ENCODE measurements at places on chromosomes 4 and X.

DNA sequence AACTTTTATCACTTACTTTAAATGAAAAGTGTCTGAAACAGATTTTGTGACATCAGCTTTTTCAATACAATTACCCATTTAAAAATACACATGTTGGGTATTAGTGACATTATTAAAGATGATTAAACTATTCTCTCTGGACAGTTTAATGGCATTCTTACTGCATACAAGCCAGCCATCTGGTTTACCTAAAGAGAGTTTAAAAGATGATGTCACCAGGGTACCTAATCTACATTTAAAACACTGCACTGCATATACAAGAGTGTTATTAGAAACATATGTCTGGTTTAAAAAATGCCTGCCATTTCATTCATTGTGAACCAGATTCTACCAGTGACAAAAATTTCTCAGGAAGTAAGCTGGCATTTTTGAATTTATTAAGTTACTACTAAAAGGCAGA is 919.1 kb downstream of the ADGRL3 start:
- DNase-seq: no peak

- no peak for DNase-seq
These were observed 74.4 kb downstream of the SEC24D start for GRCh38 chr4:118761397-118762016.

- peak; percentile 18 for DNase-seq
These were observed 12.7 kb downstream of the ART3 start for GRCh38 chr4:76087007-76087769.

GRCh38 chr4:112302320-112303274 is 5.4 kb downstream of the ALPK1 start:
- DNase-seq: no peak

DNA sequence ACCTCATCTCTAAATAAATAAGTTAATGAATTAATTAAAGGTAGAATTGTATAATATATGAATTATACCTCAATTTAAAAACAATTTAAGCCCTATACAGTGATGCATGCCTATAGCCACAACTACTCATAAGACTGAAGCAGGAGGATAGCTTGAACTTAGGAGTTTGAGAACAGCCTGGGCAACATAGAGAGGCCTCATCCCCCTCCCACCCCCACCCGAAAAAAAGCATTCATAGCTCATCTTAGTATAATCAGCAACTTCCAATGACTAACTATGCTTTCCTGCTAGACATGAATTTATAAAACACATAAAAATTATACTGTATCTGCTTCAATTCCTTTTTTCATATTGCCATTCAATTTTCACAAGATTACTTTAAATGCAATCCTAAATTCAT is 1.6 kb downstream of the LRBA start:
- DNase-seq: no peak

- no peak for DNase-seq
These were observed 207.8 kb downstream of the PTTG2 start for GRCh38 chr4:38167973-38168372.

GRCh38 chrX:47563801-47564315 is 2.9 kb downstream of the ARAF start:
- DNase-seq: no peak

DNA sequence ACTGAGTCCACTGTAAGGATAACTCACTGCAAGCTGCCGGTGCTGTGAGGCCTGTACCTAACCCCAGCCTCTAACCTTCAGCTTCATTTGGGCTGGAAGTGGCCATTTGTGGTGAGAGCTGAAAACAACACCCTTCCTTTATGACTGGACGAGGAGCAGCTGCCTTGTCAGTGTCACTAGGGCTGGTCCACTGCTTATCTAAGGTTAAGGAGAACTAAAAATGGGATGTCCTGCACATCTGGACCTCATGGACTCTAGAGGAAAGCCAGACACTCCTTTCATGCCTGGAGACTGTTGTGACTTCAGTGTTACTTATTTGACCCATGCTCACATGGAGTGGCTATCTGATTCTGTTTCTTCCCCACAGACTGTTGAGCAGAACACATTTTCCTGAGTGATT is 139.9 kb downstream of the ZNF518B start:
- DNase-seq: no peak

GRCh38 chr4:89379511-89380044 is 72.0 kb upstream of the GPRIN3 start:
- DNase-seq: no peak

- no peak for DNase-seq
These were observed at the start of gene HAND2 for GRCh38 chr4:173529477-173530325. Gene HAND2 (minus strand): TSS chr4:173530229. CDS start chr4:173529289, 940 bp downstream.

DNA sequence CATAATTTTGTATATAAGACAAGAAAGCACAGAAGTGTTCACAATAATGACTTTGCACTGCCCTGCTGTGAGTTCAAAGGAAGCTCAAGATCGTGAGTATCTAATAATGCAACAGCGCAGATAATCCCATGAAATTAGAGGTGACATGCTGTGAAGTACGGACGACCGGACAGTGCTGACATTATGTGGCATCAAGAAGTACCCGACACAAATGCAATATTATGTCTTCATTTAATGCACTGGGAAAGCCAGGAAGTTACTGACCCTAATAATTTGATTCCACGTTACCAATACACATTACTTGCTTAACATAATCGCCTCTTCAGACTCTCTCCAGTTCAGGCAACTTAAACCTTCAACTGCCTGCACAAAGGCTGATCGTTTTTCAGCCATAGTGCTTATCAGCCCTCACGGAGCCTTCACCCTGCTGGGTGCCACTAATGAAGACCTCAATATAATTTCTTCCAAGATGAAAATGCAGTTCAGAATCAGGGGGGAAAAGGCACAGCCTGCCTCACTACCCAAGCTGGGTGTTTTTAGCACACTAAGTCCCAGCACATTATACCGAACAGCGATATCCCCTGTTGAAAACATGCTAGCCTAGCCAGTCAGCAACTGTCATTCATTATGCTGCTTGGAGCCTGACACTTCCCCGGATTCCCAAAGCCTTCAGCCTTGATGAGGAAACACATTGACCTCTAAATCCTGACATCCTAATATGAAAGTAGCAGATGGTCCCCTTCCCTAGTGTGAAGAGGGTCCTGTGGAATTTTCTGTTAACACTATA is 56.1 kb downstream of the SLC7A11 start:
- no peak for DNase-seq

GRCh38 chr4:52051615-52052474 is 741 bp downstream of the SPATA18 start:
- DNase-seq: peak; percentile 18

- DNase-seq: peak; percentile 68
These were observed 52.4 kb upstream of the TMEM33 start for GRCh38 chr4:41882625-41883347.

DNA sequence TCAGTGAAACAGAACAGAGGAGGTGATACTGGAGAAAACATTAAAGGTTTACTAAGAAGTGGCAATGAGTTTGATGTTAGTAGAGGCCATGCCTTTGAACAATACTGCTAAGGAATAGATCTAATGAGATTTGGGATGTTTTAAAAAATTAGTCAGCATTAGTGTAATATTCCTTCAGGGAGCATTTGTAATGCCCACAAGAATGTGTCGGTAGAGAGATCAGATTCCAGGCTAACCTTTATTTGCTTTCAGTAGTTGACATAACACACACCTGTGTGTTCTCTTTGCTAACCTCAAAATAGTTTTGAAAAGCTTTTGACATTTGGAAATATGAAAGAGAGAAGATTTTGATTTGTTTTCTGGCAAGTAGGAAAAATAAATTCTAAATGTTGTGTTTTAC is 328.8 kb downstream of the BMPR1B start:
- DNase-seq: no peak

DNA sequence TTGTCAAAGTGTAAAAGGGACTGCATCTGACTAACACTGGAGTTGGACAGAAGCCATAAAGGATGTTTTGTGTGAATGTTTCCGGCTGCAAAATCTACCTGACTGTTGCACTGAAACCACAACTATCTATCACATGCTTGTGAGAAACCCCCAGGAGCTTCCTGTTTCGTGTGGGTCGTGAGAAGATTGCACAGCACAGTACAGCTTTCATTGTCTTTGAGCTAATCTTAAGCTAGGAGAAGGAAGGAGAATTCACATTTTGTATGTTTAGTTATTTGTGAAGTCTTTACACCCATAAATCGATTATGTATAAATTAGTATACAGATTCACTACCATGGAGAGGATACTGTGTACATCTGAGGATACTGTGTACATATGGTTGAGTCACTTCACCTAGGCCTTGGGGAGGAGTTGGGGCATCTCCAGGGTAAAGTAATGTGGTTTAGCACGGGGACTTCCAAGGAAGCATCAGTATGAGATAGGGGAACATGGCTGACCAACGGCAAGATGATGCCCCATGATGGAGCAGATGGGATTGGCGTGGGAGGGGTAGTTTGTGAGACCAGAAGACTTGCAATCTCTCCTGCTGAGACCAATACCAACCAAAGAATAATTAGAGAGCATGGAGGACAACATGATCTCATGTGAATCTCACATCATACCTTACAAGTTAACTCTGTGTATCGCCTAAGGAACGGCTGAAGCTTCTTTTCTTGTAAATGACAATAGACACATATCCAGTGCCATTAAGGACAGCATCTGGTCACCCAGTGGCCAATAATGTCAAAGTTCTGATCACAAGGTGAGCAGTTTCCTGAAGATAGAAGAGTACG is 43.1 kb upstream of the FAM9C start:
- DNase-seq: peak; percentile 65

DNA sequence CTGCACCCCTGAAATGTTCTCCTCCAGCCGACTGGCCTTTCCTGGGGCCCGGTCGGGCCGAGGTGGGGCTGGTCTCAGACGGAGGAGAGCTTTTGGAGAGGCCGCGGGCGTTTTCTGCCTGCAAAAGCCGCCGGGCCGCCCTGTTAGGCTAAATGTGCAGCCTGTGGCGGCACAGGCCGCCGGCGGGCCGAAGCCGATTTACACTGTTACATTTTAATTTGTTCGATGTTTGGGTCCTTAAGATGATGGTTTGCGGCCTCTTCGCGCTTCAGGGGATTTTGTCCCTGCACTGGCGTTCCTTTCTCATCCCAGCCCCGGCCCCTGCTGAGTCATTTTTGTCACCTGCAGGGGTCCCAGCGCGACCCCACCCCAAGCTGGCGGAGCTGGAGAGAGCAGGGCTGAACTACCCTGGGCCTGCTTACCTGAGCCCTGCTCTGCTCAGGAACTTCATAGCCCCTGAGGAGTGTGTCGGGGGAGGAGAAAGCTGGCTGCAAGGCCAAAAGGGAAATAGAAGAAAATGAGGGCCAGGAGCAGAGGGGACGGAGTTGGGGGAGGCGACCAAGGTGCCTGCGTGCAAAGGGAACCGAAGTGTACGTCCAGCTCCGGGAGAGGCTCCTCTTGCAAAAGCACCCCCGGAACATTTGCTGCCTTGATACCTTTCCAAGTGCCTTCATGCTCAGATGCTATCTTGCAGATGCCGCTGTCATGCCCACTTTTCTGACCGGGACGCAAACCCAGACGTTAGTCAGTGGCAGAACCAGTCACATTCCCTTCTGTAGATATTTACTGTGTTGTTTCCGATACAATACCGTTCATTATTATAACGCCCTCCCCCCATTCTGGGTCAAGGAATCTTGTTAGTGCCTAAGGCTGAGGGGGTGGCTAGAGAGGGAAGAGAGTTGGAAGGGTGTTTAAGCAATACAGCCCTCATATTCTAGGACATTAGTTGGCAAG is 977 bp upstream of the RBBP7 start:
- DNase-seq: peak; percentile 18

DNA sequence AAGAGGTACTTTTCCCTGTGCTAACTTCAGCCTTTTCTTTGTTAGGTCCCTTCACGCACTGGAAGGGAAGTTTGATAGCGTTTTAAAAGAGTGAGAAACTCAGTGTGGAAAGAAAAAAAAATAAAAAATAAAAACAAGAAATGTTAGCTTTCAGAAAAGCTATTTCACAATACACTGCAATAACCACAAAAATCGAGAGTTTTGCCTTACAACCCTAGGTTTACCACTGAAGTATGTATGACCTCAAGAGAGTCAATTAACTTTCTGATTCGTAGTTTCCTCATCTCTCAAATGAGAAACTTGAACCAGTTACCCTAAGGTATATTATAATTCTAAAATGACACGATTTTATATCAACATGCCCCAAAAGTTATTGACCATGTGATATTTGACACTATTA is 93.9 kb upstream of the JADE1 start:
- DNase-seq: no peak

DNA sequence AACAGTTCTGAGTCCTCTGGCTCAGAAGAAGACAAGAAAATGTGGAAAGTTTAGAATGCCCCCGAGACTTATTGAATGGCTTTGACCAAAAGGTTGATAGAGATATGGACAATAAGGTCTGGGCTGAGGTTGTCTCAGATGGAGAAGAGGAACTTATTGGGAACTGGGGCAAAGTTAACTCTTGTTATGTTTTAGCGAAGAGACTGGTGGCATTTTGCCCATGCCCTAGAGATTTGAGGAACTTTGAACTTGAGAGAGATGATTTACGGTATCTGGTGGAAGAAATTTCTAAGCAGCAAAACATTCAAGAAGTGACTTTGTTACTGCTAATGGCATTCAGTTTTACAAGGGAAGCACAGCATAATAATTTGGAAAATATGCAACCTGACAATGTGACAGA is 1549.3 kb upstream of the ADGRL3 start:
- DNase-seq: no peak

- DNase-seq: no peak
These were observed 9.8 kb upstream of the MSX1 start for GRCh38 chr4:4849524-4850193.

- DNase-seq: no peak
These were observed 51.2 kb downstream of the DCUN1D4 start for GRCh38 chr4:51894059-51894645.

GRCh38 chr4:57051524-57051923 is 58.7 kb downstream of the IGFBP7 start:
- DNase-seq: no peak

GRCh38 chr4:112633477-112634235 is 3.1 kb downstream of the ZGRF1 start:
- DNase-seq: no peak

DNA sequence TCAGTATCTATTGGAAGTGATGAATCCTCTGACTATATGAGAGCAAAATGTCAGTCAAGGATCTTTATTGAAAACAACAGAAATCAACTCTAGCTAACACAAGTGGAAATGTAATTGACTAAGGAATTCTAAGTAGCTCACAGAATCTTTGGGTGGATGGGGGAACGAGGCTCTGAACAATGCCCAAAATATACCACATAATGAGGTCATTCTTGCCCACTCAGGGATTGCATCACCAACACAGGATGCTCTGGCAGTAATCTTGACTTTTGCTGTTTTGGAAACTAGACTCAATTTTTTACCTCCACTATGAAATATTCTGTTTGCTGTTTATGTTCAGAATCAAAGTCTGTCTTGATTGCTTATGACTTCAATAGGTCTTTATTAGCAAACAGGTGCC is 127.4 kb upstream of the UNC5C start:
- DNase-seq: no peak

DNA sequence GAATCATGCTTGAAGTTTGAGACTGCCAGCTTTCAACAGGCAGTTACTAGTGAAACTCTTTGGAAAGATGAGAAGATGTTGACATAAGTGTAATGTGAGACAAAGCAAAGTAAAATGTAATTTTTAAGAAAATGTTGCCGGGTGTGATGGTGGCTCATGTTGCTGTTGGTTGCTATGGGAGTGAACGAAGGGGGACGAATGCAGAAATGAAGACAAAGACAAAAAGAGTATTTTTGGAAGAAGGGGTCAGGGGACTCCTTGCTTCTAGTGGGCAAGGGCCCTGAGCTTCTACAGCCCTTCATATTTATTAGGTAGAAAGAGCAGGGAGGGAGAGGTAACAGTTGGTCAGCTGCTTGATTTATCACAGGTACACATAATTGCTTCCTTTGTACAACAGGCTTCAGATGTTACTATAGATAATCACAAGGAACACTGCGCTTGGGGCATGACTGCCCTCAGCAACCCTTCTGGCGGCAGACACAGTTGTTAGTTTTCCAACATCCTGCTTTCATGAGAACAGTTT is 11.9 kb upstream of the UGDH start:
- no peak for DNase-seq

All from stimulated activated CD4-positive, alpha-beta T cell treated with anti-CD3 and anti-CD28 coated beads, Interleukin-15, amount 100 ng/mL, for 24 hours (primary cell).